ENCODE measurements at places on chromosomes 16 and 17.

DNA sequence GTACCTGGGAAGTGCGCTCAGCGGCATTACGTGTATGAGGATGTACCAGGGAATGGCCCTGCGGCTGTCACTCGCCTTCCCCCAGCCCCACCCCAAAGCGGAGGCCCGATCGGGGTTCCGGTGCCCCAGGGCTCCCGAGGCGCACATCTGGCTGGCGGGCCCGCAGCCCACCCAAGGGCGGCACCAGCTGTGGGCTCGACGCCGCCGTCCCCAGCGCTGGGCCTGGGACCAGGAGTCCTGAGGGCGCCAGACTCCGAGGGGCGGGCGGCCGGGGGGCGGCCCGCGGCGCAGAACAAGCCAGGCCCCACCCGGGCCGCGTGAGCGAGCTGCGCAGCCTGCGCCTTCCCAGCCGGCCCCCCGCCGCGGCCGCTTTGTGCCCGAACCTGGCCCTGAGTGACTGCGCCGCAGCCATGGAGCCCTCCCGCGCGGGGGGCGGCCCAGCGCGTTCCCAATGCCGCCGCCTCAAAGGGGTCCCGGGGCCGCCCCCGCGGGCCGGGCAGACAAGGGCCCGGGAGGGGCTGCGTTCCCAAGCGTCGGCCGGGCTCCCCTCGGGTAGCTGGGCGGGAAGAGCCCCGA is 17.4 kb downstream of the ZNF423 start:
- DNase-seq, result no peak

DNA sequence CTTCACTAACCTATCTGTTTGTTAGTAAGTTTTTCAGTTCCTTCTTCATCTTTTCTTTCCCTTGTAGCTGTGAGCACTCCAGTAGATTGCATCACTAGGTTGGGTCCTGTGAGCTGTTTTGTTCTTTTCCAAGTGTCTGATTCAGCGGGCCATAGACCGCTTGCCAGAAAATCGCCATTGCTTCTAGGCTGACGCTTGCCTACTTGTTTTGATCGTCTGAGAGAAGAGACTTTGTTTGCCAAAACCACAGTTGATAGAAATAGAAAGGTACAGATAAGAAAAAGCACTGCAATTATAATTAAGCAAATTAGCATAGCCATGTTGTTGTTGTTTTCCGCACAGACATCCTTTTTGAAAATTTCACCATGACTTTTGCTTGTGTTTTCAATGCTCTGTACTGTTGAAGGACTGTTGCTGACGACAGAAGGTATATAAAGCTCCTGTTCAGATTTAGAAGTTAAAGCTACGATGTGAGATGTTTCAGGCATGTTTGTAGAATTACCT is 3.1 kb downstream of the EVI2A start:
- peak; percentile 46 for DNase-seq

GRCh38 chr17:7883781-7884386 is 4.7 kb upstream of the CHD3 start:
- peak; percentile 11 for DNase-seq

DNA sequence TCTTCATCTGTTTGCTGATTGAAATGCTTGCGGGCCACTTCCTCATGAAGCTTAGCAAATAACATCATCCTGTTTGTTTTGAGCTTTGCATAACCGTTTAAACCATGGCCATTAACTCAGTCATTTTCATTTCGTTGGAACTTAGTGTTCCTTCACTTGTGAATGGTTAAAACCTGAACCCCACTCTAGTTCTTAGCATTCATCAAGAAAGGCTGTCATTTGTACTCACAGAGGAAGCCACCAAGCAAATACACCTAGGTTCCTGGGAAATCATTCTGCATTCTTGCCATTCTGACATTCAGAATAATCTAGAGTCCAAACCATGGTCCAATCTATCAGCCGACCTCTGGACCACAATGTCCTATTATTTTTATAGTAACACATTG is 8.4 kb upstream of the TAT start:
- DNase-seq, result no peak

GRCh38 chr16:71629278-71630016 is 3.5 kb downstream of the MARVELD3 start:
- DNase-seq, result no peak

- DNase-seq, result no peak
These were observed 7.5 kb upstream of the KCNG4 start for GRCh38 chr16:84247331-84247730.

DNA sequence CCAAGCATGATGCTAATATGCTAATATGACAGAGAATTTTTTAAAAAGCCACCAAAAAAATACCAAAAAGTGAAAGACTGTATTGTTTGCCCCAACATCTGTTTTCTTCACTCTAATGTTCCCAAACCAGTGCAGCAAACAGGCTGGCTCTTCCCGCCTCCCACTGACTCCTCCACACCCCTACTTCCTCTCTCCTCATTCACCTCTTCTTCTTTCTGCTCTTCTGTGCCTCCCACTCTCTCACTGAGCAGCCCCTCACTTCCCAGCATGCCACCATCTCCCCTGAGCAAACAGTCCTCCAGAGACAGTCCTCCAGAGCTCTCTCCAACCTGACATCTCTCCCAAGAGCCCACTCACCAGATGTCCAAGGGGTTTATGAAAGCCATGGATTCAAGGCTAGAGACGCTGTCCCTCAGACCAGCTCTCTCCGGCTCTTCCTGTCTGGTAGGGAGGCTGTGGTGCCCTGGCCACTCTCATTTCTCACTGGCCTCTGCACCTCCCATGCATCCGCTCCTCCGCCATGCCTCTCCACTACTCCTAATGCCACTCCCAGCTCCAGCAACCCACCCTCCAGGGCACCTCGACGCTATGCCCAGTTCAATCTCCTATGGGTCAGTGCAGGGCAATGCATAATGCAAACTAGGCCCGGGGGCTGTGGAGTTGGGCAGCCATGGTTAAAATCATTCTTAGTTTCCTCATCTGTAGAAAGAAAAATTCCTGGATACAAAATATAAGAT is 52.9 kb downstream of the ANKRD11 start:
- DNase-seq, result no peak

DNA sequence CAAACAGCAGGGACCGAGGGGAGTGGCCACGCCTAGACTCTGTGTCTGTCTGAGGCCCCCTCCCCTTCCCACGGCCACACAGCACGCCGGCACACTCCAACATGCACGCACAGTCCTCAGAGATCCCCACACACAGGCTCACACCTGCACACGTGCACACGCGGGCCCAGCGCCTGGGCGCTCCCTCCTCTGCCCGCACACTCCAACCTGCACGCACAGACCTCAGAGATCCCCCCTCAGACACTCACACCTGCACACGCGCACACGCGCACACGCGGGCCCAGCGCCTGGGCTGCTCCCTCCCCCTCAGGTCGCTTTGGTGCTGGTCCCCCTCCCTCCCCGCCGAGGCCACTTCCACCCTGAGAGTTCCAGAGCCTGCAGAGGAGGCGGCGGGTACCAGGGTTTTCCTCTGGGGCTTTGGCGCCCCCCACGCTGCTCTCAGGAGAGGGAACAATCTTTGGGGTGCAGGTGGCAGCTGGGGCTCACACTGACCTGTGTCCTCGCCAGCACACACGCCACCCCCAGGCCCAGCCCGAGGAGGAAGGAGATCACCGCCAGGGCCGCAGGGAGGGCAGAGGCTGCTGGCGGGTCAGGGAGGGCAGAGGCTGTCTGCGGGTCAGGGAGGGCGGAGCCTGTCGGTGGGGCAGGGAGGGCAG is 1.6 kb downstream of the CD7 start:
- peak; percentile 31 for DNase-seq

DNA sequence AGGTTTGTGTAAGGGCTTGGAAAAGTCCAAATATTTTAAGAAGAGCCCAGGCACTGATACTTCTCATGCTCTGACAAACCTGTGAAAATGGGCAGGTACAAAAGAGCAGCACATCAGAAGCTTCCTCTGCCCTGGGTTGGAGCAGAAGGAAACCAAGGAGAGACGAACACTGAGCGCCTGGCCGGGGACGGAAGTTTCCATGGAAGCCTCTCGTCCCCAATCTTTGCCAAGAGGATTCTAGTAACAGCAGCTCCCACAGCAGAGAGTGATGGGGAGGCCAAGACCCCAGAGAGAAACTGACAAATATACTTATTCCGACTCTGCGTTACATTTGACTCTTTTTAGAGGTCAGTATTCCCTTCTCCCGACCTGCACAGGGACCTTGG is 268.5 kb downstream of the C16orf95 start:
- no peak for DNase-seq

DNA sequence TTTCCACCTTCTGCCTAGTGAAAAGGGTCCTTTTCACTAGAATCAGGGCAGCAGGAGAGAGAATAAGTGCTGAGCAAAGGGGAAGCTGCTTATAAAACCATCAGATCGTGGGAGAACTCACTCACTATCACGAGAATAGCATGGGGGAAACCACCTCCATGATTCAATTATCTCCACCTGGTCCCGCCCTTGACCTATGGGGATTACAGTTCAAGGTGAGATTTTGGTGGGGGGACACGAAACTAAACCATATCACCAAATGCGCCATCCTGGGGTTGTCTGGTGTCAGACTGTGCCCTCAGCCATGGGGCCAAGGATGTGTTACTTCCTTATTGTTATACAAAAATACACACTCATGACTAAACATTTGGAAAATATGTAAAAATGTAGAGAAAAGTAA is 10.4 kb upstream of the KATNB1 start:
- no peak for DNase-seq

GRCh38 chr16:26071101-26071866 is 379.5 kb downstream of the HS3ST4 start:
- DNase-seq, result no peak

DNA sequence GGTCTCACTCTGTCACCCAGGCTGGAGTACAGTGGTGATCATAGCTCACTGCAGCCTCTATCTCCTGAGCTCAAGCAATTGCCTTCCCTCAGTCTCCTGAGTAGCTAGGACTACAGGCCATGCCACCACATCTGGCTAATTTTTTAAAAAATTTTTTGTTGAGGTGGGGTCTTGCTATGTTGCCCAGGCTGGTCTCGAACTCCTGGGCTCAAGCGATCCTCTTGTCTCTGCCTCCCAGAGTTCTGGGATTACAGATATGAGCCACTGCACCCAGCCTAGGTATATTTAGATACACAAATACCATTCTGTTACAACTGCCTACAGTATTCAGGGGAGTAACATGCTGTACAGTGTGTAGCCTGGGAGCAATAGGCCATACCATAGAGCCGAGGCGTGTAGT is 14.3 kb downstream of the POLR3E start:
- no peak for DNase-seq

DNA sequence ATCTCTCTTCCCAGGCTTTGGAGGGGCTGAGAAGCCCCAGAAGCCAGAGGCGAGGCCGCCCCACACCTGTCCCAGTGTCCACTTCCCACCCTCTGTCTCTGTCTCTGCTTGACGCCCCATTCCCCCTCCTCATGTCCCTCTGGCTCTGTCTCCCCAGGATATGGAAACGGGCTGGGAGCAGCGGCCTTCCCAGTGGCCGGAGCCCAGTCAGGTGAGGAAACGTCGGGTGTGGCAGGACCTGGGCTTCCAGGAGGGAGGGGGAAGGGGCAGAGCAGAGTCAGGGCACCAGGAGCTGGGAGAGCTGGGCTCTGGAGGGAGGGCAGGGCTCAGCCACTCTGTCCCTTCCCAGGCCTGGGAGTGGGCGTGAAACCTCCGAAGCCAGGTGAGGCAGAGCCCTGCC is 10.6 kb upstream of the PKMYT1 start:
- no peak for DNase-seq

DNA sequence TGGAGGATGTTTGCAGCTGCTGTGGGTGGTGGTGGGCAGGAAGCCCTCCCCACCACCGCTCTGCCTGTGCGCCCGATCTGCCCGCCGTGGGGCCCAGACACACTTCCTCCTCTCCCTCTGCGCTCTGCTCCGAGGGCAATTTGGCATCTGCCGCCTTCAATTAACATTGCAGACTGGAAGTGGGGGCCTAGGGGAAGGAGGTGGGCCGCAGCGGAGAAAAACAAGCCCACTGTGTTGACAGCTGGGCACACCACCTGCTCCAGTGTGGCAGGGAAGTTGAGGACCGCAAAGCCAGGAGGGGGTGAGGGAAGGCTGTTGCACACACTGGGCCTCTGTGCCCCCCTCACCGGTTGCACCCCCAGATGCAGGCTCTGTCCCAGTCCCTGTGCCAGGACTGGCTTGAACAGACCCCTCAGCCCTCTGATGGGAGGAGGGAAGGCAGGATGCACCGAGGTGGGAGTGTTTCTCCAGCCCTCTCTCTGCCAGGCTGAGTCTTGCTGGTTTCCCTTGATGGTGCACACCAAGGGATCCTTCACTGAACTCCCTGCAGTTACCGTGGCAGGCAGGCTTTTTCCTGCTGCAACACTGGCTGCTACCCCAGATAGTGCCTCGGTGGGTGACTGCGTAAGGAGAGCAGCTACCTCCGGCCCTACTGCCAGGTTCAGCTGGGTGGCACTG is 72.8 kb upstream of the MED9 start:
- no peak for DNase-seq

GRCh38 chr16:87780385-87780989 is 14.7 kb upstream of the KLHDC4 start:
- peak; percentile 58 for DNase-seq

DNA sequence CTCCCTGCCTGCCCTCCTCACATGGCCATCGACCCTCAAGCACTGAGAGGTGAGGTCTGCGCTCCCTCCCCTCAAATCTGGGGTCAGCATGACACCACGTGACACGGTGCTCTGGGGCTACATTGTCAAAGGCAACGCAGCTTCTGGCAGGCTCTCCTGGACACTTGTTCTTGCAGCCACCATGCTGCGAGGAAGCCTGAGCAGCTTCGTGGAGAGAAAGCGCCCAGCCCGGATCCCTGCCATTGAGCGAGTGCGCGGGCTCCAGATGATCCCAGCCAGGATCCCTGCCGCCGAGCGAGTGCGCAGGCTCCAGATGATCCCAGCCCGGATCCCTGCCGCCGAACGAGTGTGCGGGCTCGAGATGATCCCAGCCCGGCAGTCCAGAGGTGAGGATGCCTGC is 70.9 kb upstream of the METRNL start:
- DNase-seq, result no peak

GRCh38 chr17:11302401-11303186 is 61.6 kb downstream of the SHISA6 start:
- DNase-seq, result no peak

GRCh38 chr17:45398800-45399199 is 33.9 kb downstream of the ARHGAP27 start:
- DNase-seq, result no peak

GRCh38 chr17:19248928-19249574 is 11.9 kb downstream of the EPN2 start:
- no peak for DNase-seq

DNA sequence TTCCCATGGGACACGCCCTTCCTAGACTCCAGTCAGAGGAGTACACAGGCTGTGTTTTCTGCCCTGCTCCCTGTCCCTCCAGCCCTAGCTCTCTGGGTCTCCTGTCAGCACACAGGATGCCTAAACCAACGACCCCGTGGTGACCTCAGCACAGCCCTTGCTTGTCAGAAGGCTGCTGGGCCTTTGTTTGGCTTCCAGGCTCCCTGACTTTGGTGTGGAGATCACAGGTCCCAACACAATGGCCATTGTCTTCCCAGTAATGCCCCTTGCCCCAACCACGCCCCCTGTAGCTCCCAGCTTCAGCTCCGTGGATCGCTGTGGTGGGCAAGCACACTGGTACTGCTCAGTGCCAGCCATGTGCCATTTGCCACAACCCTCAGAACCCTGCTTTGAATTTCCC is 15.0 kb downstream of the HNF1B start:
- no peak for DNase-seq
